Glutamatergic neuron (in vitro differentiated cells): ENCODE measurements at places on chromosomes 4 and X.
A peak's percentile ranks its signal among the peaks of the same experiment; 100 is the strongest.

DNA sequence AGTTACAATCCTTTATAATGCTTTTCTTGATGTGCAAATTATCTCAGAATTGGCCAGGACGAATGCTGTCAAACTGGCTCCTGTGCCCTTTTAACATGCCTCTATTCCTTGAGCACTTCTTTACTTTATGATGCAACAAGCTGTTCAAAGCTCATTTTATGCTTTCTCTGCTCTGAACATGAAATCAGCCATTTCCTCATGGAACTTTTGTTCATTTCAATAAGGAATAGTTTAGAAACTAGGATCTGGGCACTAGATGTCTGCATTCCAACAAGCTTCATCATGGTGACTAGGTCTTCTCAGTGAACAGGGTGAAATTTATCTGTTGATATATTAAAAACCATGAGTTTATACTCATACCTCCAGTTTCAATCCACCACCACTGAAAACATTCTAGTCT is 87.3 kb upstream of the TEX13A start:
- H3K36me3 ChIP-seq = no peaks in the 10 kb centered on the region
- no peaks in the 10 kb centered on the region for H3K4me1 ChIP-seq
- DNase-seq = no peak

DNA sequence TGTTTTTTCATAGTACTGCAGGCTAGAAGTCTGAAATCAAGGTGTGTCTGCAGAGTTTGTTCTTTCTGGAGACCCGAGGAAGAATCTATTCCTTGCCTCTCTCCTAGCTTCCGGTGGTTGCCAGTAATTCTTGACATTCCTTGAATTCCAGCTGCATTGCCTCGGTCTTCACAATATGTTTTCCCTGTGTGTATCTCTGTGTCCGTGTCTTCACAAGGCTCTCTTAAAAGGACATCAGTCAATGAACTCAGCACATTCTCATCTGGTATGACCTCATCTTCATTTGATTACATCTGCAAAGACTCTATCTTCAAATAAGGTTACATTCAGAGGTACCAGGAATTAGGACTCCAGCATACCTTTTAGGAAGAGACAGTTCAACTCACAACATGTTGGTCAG is 163.4 kb downstream of the BANK1 start:
- no peaks in the 10 kb centered on the region for H3K4me1 ChIP-seq
- no peak for DNase-seq
- no peak overlapping the region for H3K4me3 ChIP-seq
- no peaks in the 10 kb centered on the region for H3K36me3 ChIP-seq
- H3K27ac ChIP-seq = no peak overlapping the region

DNA sequence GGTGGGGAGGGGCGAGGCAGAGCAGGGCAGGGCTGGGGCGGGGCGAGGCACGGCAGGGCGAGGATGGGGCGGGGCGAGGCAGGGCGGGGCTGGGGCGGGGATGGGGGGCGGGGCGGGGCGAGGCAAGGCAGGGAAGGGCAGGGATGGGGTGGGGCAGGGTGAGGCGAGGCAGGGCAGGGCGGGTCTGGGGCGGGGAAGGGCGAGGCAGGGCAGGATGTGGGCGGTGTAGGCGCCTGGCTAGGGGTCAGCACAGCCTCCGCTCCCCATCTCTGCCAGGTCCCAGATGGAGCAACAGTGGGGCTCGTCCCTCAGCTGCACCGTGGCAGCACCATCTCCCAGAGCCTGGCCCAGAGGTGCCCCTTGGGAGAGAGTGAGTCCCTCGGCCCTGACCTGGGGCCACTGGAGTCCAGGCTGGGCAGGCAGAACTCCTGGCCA is 4.2 kb upstream of the SRPK3 start:
- no peak overlapping the region for H3K4me3 ChIP-seq
- H3K4me1 ChIP-seq = no peaks in the 10 kb centered on the region
- H3K27me3 ChIP-seq = no peaks in the 10 kb centered on the region
- no peak overlapping the region for H3K27ac ChIP-seq
- peak; percentile 11 for DNase-seq

DNA sequence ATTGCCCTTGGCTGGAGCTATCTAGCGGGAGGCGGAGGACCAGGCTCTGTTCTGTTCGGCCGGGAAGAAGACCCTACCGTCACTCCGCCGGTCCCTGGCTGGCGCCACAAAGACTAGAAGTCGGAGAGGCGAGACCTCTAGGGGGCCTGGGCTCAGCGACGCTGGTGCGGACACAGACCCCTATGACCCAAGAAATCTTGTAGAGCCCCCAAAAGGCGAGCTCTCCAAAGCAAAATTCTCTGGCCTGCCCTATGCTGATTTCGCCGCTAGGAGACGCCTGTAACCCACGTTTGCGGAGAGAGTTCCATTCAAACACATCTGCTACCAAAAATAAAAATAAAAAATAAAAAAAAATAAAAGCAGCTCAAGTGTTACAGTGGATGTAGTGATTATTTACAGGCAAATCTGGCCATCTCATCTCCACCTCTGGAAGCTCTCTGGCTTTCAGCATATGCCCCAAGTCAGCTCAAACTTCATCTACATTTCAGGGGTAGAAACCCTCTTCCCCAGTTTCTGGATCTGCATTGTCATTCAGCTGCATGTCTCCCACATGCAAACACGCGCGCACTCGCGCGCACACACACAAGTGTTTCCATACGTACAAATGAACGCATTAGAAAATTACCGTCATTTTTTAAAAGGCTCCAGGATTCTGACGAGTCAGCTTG is 2.4 kb upstream of the PCDH10 start:
- peak overlapping the region; percentile 96 for H3K4me3 ChIP-seq
- H3K27ac ChIP-seq = no peak overlapping the region
- peak; percentile 77 for DNase-seq
- H3K27me3 ChIP-seq = peaks cover 24% of the 10 kb centered on the region

GRCh38 chrX:72243472-72243871 is 4.6 kb upstream of the ERCC6L start:
- H3K4me1 ChIP-seq = no peaks in the 10 kb centered on the region
- DNase-seq = no peak
- peaks cover 6% of the 10 kb centered on the region for H3K27me3 ChIP-seq
- H3K36me3 ChIP-seq = no peaks in the 10 kb centered on the region

- H3K27me3 ChIP-seq = peaks cover under 1% of the 10 kb centered on the region
- no peaks in the 10 kb centered on the region for H3K36me3 ChIP-seq
- H3K4me3 ChIP-seq = no peak overlapping the region
- no peak for DNase-seq
- no peaks in the 10 kb centered on the region for H3K4me1 ChIP-seq
- no peak overlapping the region for H3K27ac ChIP-seq
These were observed 2.7 kb downstream of the TKTL1 start for GRCh38 chrX:154298312-154298711.

DNA sequence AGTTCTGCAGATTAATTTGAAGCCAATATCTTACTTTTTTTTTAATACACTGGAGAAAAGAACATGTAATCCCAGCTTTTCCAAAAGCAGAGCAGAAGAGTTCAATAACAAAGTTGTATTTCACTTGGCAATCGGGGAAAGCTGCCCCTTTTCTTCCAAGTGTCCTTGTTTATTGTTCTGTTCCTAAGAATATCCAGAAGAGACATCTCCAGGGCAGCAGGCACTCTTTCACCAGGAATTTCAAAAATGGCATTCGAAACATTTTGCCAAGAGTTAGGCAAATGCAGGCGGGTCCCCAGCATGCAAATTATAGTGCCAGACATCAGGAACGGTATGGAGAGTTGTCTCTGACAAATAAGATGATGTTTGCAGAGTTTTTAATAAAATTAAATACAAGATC is 494.5 kb downstream of the BCOR start:
- no peak overlapping the region for H3K27ac ChIP-seq
- no peaks in the 10 kb centered on the region for H3K36me3 ChIP-seq
- H3K27me3 ChIP-seq = peaks cover 3% of the 10 kb centered on the region

GRCh38 chr4:1910643-1911042 is 39.5 kb downstream of the NSD2 start:
- peak overlapping the region; percentile 1 for H3K27ac ChIP-seq
- DNase-seq = peak; percentile 58
- peak overlapping the region; percentile 18 for H3K4me3 ChIP-seq
- H3K4me1 ChIP-seq = peaks cover 8% of the 10 kb centered on the region

DNA sequence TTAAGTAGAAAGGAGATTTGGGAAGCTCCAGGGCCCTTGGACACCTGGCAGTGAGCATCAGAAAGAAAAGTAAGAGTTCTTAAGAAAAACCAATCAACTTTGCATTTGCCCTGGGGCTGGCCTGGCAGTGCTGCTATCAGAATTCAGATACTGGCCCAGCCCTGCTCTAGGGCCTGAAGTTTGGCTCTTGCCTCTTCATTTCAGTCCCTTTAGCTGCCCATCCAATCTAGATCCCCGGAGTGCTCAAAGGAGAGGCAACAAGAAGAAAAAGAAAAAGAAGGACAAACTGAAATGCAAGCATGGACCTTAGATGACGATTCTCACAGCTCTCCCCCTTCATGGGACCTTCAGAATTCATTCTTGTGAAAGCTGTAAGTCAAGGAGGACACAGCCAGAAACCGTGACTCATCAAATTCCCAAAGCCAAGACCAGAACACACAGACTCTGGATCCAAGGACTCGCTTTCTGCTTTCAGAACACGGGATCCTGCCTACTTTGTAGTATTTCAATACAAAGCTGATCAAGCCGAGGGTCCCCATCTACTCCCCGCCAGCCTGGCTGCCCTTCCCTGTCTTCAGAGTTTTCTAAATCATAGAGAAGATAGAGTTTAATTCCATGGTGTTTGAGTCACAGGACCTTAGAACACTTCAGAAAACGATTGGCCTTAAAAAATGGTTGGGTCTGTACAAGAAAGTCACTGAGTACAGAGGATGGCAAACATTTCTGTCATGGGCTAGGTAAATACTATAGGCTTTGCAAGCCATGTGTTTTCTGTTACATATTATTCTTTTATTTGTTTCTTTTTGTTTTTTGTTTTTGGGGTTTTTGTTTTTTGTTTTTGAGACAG is 103.7 kb downstream of the RBM47 start:
- H3K27me3 ChIP-seq = peaks cover 2% of the 10 kb centered on the region
- H3K4me3 ChIP-seq = no peak overlapping the region
- no peaks in the 10 kb centered on the region for H3K36me3 ChIP-seq
- no peak for DNase-seq
- no peak overlapping the region for H3K27ac ChIP-seq

DNA sequence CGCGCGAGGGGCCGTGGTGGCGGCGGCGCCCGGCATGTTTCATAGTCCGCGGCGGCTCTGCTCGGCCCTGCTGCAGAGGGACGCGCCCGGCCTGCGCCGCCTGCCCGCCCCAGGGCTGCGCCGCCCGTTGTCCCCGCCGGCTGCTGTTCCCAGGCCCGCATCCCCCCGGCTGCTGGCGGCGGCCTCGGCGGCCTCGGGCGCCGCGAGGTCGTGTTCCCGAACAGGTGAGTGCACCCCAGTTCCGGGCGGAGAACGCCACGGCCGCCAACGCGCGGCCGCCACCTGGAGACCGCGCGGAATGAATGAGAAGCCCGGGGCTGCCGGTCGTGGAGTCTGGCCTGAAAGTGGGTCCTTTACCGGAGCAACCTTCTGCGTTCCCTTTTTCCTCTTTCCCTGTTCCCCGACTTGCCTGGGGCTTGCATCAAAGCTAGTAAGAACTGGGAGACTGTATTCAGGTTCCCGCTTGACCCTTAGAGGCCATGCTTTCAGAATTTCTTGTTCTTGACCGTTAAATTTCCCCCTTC is 429 bp downstream of the NOCT start:
- peak overlapping the region; percentile 94 for H3K4me3 ChIP-seq
- H3K27me3 ChIP-seq = peaks cover 12% of the 10 kb centered on the region
- no peaks in the 10 kb centered on the region for H3K36me3 ChIP-seq
- peaks cover 37% of the 10 kb centered on the region for H3K4me1 ChIP-seq
- no peak for DNase-seq

DNA sequence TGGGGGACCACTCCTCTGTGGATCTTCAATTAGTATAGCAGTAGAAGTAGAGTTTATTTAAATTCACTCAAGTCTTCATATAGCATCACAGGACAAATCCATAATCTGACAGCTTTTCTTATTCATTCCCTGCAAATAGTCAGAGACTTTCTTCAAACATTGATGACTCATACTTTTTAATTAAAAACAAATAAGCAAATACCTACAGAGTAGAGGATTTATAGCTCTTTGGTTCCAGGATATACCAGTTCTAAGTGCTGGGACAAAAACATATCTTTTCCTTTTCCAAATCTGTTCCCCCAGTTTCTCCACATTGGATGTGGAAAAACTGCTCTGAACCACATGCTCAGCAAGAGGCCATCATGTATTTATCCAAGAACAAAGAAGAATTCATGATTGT is 24.1 kb downstream of the EMCN start:
- no peaks in the 10 kb centered on the region for H3K4me1 ChIP-seq
- no peak for DNase-seq
- H3K27me3 ChIP-seq = no peaks in the 10 kb centered on the region
- peaks cover 5% of the 10 kb centered on the region for H3K36me3 ChIP-seq
- H3K4me3 ChIP-seq = no peak overlapping the region

DNA sequence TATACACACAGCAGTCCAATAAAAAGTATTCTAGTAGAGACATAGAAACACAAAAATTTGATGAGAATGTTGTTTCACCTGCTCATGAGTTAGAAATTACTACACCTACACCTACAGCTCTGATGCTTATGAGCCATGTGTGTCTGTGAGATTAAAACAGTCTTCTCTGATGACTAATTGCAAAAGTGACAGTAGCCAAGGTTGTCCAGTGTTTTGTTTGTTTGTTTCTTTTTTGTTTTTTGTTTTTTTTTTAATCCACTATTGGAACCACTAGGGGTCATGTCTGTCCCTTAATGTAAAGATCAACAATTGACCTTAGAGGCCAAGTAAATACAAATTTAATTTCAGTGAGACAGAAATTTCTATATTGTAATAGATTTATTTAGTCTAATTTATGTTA is 423.1 kb downstream of the TEX13C start:
- no peak for DNase-seq
- no peak overlapping the region for H3K4me3 ChIP-seq

GRCh38 chr4:150582146-150582872 is at the start of gene MAB21L2:
TSS of gene MAB21L2 (plus strand) at chr4:150582151. CDS start at chr4:150583030, 879 bp downstream.
- no peaks in the 10 kb centered on the region for H3K36me3 ChIP-seq
- H3K4me3 ChIP-seq = peak within 1 kb of the TSS; percentile 97
- peak within 1 kb of the TSS; percentile 20 for H3K27ac ChIP-seq
- peaks cover 31% of the 10 kb centered on the region for H3K4me1 ChIP-seq
- H3K27me3 ChIP-seq = peaks cover 12% of the 10 kb centered on the region

- H3K36me3 ChIP-seq = no peaks in the 10 kb centered on the region
- no peaks in the 10 kb centered on the region for H3K4me1 ChIP-seq
- DNase-seq = no peak
- H3K4me3 ChIP-seq = no peak overlapping the region
- H3K27me3 ChIP-seq = peaks cover 2% of the 10 kb centered on the region
These were observed 12.9 kb upstream of the WDR17 start for GRCh38 chr4:176052744-176053143.

- no peak for DNase-seq
- H3K4me3 ChIP-seq = no peak overlapping the region
- H3K27me3 ChIP-seq = no peaks in the 10 kb centered on the region
- no peak overlapping the region for H3K27ac ChIP-seq
- H3K4me1 ChIP-seq = no peaks in the 10 kb centered on the region
- H3K36me3 ChIP-seq = no peaks in the 10 kb centered on the region
These were observed 105.8 kb upstream of the RPS6KA3 start for GRCh38 chrX:20372533-20372932.

DNA sequence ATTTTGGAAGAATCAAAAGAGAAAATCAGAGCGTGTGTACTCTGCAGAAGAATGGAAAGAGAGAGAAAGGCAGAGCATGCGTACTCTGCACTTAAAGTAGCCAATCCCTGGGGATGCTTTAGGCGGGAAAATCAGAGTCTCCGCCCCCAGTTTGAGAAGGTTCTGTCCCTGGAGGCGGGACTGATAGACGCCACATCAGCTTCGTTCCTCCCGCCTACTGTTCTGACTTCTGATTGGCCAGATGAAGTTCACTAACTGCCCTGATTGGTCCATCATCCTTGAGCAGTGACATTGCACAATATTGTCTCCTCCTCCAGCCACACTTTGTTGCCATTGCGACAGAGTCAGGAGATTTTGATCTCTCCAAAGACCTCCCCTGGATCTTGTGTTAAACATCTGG is 23.8 kb downstream of the SSX1 start:
- H3K4me1 ChIP-seq = no peaks in the 10 kb centered on the region
- DNase-seq = no peak
- no peak overlapping the region for H3K4me3 ChIP-seq
- peaks cover 2% of the 10 kb centered on the region for H3K27me3 ChIP-seq
- H3K27ac ChIP-seq = no peak overlapping the region
